ENCODE measurements at places on chromosomes 11 and 22.

DNA sequence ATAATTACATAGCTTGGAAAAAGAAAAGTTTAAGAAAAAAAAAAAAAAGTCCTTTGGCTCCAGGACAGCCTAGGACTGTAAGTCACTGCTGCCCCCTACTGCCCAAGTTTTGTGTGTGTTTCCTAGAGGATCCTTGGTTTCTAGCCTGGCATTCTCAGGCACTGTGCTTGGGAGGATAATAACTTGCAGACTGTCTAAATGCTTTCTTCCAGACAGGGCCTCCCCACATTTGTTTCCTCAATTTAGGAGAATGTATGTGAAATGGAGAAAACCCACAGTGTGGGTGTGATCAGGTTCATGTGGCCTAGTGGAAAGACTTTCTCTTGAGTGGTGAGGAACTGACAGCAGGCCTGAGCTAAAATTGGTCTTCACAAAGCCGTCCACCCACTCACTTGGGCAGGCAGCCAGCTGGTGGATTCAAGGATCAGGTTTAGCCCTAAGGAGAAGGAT lies 191.0 kb downstream of the NAV2 start:
- no peak for DNase-seq

GRCh38 chr22:50061824-50062355 lies 3.8 kb upstream of the TTLL8 start:
- DNase-seq: no peak

DNA sequence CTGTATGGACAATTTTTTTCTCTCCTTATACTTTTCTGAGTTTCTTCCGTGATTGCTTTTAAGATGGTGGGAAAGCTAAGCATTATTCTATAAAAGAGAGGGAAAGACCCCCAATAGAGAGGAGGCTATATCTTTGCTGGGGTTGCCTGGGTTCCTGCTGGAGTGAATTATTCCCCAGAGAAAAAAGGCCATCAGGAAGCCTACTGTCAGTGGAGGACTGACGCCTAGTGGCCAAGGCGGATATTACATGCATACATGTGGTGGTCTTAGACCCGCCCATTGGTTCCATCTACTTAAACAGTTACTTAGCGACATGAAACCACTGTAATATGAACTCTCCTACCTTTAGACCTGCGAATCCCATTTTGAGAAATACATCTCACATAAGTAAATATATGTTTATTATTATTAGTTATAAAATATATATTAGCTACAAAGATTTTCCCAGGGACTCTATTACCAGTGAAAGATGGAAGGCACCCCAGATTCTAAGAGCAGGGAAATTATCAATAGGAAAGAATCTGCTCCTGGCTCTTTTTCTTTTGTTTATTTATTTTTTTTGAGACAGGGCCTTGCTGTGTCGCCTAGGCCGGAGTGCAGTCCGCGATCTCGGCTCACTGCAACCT lies 15.7 kb upstream of the PGA3 start:
- DNase-seq: peak; percentile 6

- no peak for DNase-seq
Observed at GRCh38 chr11:28353991-28354390, 245.8 kb downstream of the METTL15 start.

GRCh38 chr11:45225277-45225676 lies 60.9 kb downstream of the SYT13 start:
- no peak for DNase-seq

DNA sequence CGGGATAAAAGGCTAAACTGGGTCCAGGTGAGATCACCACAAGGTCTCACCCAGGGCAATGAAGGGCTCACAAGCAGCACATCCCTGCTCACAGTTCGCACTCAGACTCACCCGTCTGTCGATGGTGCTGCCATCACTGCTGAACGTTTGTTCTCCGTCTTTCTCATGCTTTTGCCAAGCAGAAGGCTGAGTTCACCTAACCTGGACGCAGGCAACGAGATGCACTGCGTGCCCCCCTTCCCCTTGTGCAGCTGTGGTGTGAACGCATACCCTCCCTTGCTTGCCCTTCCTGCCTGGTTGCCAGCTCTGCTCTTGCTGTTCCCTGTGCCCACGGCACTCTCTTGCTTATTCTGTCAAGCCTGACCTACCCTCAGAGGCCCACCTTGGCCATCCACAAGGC lies 18.0 kb downstream of the KCTD21 start:
- no peak for DNase-seq

DNA sequence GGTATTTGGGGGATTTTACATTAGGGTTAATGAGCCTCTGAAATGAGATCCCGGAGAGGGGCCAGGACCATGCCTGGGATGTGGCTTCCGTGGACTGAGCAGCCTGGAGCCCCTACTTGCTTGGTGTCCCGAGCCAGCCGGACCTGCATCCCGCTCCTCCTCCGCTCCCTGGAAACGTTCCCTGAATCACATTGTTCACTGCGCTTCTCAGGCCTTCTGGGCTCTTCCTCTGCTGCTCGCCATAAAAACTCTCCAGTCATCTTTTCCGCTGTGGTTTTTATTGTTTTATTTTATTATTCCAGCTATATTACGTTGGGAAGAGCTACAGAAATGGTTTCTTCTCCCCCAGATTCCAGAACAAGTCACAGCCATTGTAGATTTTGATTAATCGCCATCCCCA lies 13.3 kb upstream of the KCNQ1OT1 start:
- DNase-seq: no peak

- no peak for DNase-seq
Observed at GRCh38 chr11:60127311-60127811, 38.9 kb downstream of the MS4A2 start.

- no peak for DNase-seq
Observed at GRCh38 chr11:3164138-3164551, 965 bp downstream of the OSBPL5 start.

DNA sequence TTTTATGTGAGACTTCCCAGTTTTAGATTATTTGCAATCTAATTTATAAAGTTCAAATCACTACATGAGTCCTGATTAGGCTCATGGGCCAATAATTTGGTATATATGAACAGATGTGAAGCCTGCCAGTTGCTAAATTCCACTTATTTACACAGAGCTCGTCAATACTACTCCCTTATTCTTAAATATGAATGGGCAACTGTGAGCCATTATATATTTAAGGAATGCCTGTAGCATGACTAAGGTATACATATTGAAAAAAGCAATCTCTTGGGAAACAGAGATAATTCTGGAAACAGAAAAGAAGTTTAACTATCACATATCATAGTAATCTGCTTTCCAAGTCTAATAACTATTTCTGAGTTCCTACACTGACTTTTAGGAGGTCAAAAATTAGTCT lies 27.0 kb downstream of the RBMXL2 start:
- DNase-seq: no peak

DNA sequence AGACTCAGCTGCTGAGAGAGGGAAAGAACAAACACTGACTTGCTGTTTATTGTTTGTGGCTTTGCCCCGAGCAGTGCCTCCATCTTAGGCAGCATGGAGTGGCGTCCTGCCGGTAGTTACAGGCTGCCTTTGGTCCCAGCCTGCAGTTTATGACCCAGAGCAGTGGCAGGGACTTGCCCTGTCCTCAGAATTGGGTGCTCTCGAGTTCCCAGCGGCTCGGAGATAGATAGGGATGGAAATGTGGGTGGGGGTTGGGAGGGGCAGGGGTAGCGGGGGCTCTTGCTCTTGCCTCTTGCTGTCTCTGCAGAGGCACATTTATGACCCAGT lies 3.1 kb downstream of the ALX4 start:
- no peak for DNase-seq

DNA sequence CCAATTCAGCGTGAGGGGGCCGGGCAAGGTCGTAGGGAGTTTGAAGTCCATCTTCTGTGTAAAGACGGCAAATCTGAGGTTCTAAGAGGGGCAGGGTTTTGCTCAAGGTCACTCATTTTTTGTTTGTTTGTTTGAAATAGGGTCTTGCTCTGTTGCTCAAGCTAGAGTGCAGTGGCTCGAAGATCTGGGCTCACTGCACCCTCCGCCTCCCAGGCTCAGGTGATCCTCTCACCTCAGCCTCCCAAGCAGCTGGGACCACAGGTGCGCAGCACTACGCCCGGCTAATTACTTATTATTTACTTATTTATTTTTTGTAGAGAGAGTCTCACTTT lies 355 bp upstream of the AP1B1 start:
- no peak for DNase-seq

- no peak for DNase-seq
Observed at GRCh38 chr22:36027579-36027934, 1.1 kb downstream of the RBFOX2 start.

DNA sequence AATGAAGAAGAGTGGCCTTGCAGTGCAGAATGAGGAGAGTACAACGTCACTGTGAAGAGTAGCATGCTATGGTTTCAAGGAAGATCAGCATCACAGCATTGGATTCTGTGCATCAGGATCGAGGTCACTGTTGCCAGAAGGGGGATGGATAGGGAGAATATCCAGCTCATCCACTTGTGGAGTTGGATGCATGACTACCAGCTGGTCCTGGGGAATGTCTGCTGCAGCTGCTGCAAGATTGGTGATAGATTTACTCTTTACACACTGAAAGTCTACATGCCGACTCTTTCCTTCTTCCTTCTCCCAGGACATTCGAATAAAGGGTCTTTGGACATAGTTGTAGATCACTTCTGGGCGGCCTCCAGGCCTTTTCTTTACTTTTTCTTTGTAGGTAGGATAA lies 74.3 kb downstream of the BTBD10 start:
- DNase-seq: no peak

DNA sequence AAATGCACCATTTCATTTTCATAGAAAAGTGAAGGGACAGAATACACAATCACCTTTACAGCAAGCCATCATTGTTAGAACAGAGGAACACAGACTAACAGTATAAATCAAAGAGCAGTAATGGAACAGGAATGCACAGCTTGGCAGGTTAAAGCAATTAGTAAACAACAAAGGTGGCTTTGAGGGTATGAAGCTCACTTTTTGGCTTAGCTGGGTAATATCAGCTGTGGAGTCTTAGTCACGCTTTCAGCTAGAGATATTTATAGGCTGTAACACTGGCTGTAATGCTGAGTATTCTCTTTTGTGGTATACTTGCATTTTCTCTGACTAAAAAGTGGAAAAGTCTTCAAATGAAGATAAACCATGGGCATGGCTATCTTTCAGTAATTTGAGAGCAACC lies 1780.5 kb downstream of the LRRC4C start:
- no peak for DNase-seq

DNA sequence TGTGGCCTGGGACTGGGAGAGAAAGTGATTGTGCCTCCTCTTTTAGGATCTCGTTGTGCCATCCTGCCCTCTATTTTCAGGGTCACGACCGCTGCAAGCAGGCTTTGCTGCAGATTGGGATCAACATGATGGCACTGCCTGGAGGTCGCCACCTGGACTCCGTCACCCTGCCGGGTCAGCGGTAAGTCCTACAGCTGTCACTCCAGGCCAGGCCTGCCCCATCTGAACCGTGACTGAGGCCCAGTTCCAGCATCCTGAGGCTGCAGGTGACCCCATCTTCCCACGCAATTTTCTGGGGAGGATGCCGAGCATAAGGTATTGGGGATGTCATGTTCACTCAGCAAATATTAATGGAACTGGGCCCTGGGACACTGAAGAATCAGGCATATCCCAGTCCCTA lies 34.3 kb downstream of the INSC start:
- no peak for DNase-seq

DNA sequence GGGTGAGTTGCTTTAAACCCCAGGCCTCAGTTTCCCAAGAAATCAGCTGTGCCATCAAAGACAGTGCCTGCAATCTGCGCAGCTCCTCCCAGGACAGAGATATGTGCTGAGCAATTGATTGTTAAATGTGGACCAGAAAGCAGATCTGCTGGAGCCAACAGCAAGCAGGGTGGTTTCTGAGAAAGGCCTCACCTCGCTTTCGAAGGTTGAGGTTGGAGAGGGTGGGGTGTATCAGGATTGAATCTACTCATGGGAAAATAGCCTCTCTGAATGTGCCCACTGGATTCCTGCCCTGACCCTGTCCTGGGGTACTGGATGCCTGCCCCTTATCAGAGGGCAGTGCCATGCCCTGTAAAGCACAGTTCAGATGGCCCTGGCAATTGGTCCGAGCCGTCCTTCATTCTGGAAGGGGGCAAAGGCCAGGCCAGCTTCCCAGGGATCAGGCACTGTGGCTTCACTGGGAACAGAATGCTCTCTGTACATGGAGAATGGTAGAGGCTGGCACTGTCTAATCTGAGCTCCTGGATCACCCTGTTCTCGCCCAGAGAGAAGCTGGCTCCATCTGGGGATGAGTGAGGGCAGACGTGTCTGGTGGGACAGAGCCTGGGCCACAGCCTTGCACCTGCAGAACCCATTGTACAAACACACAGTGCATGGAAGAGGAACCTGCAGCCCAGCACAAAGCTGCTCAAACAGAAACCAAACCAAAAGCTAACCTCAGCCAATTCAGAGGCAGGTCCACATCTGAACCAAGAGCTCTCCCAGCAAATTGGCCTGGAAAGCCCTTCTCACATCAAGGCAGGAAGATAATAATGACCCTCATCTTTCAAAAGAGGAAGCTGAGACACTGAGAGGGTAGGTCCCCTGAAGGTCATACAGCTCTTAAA lies 15.2 kb downstream of the DHCR7 start:
- DNase-seq: no peak

GRCh38 chr22:26525946-26526564 lies 13.8 kb upstream of the TFIP11 start:
- DNase-seq: no peak

DNA sequence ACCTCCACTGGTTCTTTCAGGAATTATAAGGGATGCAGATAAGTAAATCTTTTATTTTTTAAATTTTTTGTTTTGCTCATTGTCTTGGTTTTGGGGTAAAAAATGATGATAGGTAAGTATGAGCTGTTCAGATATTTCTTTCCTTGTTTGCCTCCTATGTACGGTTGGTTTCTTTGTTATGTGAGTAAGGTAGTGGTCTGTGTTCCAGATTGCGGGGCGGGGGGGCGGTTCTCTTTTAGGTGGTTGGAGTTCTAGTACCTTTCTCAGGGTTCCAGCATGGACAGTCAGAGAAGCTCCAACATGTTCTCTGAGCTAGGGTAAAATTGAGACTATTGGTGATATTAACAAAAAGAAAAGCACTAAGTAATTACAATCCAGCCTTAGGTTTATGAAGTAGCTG lies 2.4 kb downstream of the CTNND1 start:
- DNase-seq: no peak

DNA sequence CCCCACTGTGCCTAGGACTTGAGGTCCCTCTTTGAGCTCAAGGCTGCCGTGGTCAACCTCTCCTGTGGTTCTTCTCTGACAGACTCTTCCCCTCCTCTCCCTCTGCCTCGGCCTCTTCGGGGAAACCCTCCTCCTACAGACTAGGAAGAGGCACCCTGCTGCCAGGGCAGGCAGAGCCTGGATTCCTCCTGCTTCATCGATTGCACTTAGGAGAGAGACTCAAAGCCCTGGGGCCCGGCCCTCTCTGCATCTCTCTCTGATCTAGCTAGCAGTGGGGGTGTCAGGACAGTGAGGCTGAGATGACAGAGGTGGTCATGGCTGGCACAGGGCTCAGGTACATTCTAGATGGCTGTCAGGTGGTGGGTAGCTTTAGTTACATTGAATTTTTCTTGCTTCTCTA lies 63.6 kb upstream of the EMID1 start:
- DNase-seq: no peak

- no peak for DNase-seq
Observed at GRCh38 chr11:117905524-117905923, 23.7 kb downstream of the TMPRSS13 start.
